ENCODE measurements at places on chromosomes 16 and 17. TPM values are rescaled to one million over a fixed set of nuclear protein-coding genes. Genes with fewer than 3 reads are reported as not detected.
A peak's percentile ranks its signal among the peaks of the same experiment; 100 is the strongest.

- no peak overlapping the region for H3K4me3 ChIP-seq
- no peaks in the 10 kb centered on the region for H3K27me3 ChIP-seq
- peaks cover 36% of the 10 kb centered on the region for H3K4me1 ChIP-seq
- no peaks in the 10 kb centered on the region for H3K36me3 ChIP-seq
- no peak overlapping the region for H3K27ac ChIP-seq
These were observed 38.2 kb upstream of the GSE1 start for GRCh38 chr16:85574672-85575475.

ZMYND15 gene
- 0.44 TPM for total RNA-seq

DNA sequence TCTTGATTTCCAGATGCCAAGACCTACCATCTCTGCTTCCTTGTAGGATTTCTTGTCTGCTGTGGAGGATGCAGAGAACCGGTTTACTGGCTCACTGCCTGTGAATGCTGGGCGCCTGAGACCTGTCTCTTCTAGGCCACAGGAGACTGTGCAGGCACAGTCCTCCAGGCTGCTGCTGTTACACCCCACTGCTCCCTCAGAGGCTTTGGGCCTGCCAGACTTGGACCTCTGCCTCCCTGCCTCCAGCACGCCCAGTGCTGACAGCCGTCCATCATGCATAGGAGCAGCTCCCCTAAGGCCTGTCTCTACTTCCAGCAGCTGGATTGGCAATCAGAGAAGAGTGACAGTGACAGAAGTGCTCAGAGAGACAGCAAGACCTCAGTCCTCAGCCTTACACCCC lies 6.1 kb downstream of the HROB start:
- no peak for DNase-seq
- no peaks in the 10 kb centered on the region for H3K27me3 ChIP-seq
- H3K4me1 ChIP-seq: no peaks in the 10 kb centered on the region
- no peaks in the 10 kb centered on the region for H3K36me3 ChIP-seq
- H3K27ac ChIP-seq: no peak overlapping the region

MAPT gene
- 2.1 TPM for total RNA-seq

GRCh38 chr17:48579471-48579759 lies 1.3 kb upstream of the HOXB4 start:
- H3K27ac ChIP-seq: no peak overlapping the region
- no peaks in the 10 kb centered on the region for H3K36me3 ChIP-seq
- peaks cover 14% of the 10 kb centered on the region for H3K27me3 ChIP-seq
- DNase-seq: no peak
- peaks cover 52% of the 10 kb centered on the region for H3K4me1 ChIP-seq

DNA sequence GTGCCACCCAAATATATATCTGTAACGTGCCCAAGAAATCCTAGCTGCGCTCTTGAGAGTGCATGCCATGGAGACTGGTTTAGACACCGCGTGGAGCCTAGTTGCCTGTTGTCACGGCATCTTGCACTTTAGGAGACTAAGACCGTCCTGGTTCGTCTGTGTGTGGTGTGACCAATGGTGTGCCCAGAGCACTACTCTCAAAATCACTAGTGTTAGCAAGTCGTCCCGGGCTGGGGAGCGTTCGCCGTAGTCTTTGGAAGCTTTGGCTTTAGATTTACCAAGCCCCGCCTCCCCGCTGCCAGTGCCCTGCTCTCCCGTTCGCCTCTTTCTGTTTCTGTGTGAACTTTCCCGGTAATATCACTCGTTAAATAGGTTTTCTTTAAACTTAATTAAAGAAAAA lies 27.0 kb downstream of the CLUH start:
- no peak for DNase-seq
- no peak overlapping the region for H3K4me3 ChIP-seq
- H3K27ac ChIP-seq: no peak overlapping the region
- peaks cover 44% of the 10 kb centered on the region for H3K36me3 ChIP-seq
- H3K27me3 ChIP-seq: no peaks in the 10 kb centered on the region
- peaks cover 12% of the 10 kb centered on the region for H3K4me1 ChIP-seq

RAB37 gene
- 25.9 TPM for total RNA-seq

HOXB4 gene
- total RNA-seq: 4.5 TPM

DNA sequence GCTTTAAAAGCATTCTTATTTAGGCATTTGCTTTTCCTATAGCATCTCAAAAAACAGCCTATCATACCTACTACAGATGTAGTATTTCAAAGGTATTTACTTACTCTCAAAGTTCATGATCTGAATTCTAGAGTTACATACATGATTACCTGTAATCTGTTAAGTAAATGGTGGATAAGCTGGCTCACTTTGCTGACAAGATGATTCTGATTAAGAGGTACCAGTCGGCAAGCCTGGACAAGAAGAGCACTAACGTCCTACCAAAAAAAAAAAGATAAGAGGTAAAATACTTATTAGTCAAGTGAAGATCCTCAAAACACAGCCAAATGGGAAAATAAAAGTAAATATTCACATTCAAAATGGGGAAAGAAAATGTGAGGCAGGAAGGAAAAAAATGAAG lies 2.7 kb downstream of the HEATR6 start:
- peaks cover 18% of the 10 kb centered on the region for H3K4me1 ChIP-seq
- peaks cover 36% of the 10 kb centered on the region for H3K36me3 ChIP-seq
- no peak for DNase-seq
- H3K27me3 ChIP-seq: no peaks in the 10 kb centered on the region

- peak overlapping the region; percentile 84 for H3K27ac ChIP-seq
- H3K27me3 ChIP-seq: no peaks in the 10 kb centered on the region
- peak overlapping the region; percentile 42 for H3K4me3 ChIP-seq
These were observed 9.3 kb downstream of the RIPOR1 start for GRCh38 chr16:67537636-67538591.

- no peaks in the 10 kb centered on the region for H3K36me3 ChIP-seq
- H3K27ac ChIP-seq: peak overlapping the region; percentile 97
- no peaks in the 10 kb centered on the region for H3K27me3 ChIP-seq
- peaks cover 89% of the 10 kb centered on the region for H3K4me1 ChIP-seq
These were observed 9.2 kb upstream of the TSPOAP1 start for GRCh38 chr17:58337600-58338453.

- no peaks in the 10 kb centered on the region for H3K27me3 ChIP-seq
- no peaks in the 10 kb centered on the region for H3K36me3 ChIP-seq
- H3K4me3 ChIP-seq: no peak overlapping the region
- no peak for DNase-seq
- no peaks in the 10 kb centered on the region for H3K4me1 ChIP-seq
- no peak overlapping the region for H3K27ac ChIP-seq
These were observed 23.5 kb downstream of the LGALS3BP start for GRCh38 chr17:78956254-78956653.

GAST gene
- total RNA-seq: not detected

GRCh38 chr16:10737068-10737625 lies 6.5 kb upstream of the NUBP1 start:
- no peaks in the 10 kb centered on the region for H3K36me3 ChIP-seq
- no peaks in the 10 kb centered on the region for H3K27me3 ChIP-seq
- peak; percentile 76 for DNase-seq
- H3K4me1 ChIP-seq: peaks cover 14% of the 10 kb centered on the region
- no peak overlapping the region for H3K4me3 ChIP-seq

DNA sequence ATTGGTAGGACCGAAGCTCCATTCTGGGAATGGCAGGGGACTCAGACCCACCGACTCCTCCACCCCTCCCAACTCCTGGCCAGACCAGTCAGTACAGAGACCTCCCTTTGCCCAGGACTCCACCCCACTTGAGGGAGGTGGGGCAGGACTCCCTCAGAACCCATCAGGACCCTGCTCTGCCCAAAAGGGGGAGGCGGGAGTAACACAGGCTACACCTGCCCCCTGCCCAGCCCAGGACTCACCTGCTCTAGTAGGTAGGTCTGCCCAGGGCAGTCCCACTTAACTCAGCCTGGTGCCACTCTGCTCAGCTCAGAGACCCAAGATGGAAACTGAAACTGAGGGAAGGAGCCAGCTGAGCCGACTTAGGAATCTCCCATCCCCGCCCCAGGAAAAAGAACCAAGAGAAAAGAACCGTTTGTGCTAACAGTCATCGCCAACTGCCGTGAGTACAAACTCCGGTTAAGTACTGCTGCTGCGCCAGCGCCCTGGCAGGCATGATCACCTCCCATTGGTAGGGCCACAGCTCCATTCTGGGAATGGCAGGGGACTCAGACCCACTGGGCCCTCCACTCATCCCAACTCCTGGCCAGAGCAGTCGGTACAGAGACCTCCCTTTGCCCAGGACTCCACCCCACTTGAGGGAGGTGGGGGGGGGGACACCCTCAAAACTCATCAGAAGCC lies 503 bp downstream of the DHX58 start:
- DNase-seq: peak; percentile 59
- H3K27me3 ChIP-seq: no peaks in the 10 kb centered on the region
- H3K27ac ChIP-seq: peak overlapping the region; percentile 88
- H3K4me3 ChIP-seq: peak overlapping the region; percentile 86
- H3K4me1 ChIP-seq: peaks cover 44% of the 10 kb centered on the region

CCL16 gene
- not detected for total RNA-seq

DNA sequence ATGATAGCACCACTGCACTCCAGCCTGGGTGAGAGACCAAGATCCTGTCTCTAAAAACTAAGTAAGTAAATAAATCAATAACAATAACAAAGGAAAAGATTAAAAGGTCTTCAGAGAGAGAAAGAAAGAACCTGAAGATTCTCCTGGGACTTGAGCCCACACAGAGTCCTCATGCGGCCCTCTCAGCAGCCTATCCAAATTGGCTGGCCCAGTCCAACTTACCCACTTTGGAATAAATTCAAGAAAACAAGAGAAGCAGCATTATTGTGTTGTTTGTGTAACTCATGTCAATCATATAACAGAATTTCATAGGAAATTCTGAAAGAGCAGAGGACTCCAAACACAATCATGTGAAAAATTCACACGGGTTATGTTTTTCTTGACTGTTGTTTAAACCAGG lies 3.8 kb downstream of the SLX4 start:
- H3K36me3 ChIP-seq: peaks cover 2% of the 10 kb centered on the region
- peaks cover 17% of the 10 kb centered on the region for H3K4me1 ChIP-seq
- H3K27ac ChIP-seq: no peak overlapping the region
- H3K4me3 ChIP-seq: no peak overlapping the region
- H3K27me3 ChIP-seq: no peaks in the 10 kb centered on the region

HAP1 gene
- total RNA-seq: 0.29 TPM

CES3 gene
- 0.61 TPM for total RNA-seq

PDILT gene
- total RNA-seq: not detected

- H3K27me3 ChIP-seq: peaks cover 18% of the 10 kb centered on the region
- H3K4me3 ChIP-seq: no peak overlapping the region
- no peak for DNase-seq
- H3K4me1 ChIP-seq: no peaks in the 10 kb centered on the region
- H3K36me3 ChIP-seq: no peaks in the 10 kb centered on the region
These were observed 16.5 kb upstream of the ZFHX3 start for GRCh38 chr16:73064212-73064993.

DNA sequence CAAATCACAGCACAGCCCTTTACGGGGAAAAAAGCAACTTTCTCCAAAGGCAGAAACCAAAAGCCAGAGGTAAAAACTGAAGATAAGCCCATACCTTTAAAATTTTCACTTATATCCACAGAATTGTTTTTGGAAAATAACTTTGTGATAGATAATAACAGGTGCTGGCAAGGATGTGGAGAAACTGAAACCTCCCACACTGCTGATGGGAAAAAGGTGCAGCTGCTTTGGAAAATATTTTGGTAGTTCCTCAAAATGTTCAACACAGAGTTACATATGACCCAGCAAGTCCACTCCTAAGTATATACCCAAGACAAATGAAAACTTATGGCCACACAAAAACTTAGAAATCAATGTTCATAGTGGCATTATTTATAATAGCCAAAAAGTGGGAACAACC lies 12.2 kb downstream of the EFTUD2 start:
- H3K4me3 ChIP-seq: no peak overlapping the region
- peaks cover 28% of the 10 kb centered on the region for H3K4me1 ChIP-seq
- peaks cover 52% of the 10 kb centered on the region for H3K36me3 ChIP-seq
- no peak for DNase-seq
- H3K27me3 ChIP-seq: no peaks in the 10 kb centered on the region

OTOP3 gene
- not detected for total RNA-seq

GRCh38 chr16:66662445-66663194 lies 33.9 kb downstream of the CMTM4 start:
- no peaks in the 10 kb centered on the region for H3K27me3 ChIP-seq
- no peaks in the 10 kb centered on the region for H3K36me3 ChIP-seq
- DNase-seq: no peak
- H3K4me1 ChIP-seq: no peaks in the 10 kb centered on the region

DNA sequence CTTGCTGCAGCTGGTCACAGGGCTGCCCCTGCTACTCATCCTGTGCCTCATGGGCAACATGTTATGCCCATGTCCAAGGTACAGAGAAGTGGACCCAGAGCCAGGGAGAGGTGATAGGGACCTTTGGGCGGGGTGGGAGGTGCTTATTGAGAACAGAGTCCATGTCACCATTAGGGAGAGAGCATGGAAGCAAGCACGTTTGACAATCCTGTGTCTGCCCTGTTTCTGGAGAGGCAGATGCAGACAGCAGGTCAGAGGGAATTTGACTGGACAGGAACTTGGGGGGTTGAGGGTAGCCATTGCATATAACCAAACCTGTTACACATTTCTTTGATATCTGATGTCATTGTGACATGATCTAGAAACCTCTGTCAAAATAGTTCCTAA lies 14.3 kb upstream of the ARL4D start:
- DNase-seq: no peak
- no peak overlapping the region for H3K27ac ChIP-seq
- H3K4me1 ChIP-seq: peaks cover 13% of the 10 kb centered on the region
- no peaks in the 10 kb centered on the region for H3K36me3 ChIP-seq

DNA sequence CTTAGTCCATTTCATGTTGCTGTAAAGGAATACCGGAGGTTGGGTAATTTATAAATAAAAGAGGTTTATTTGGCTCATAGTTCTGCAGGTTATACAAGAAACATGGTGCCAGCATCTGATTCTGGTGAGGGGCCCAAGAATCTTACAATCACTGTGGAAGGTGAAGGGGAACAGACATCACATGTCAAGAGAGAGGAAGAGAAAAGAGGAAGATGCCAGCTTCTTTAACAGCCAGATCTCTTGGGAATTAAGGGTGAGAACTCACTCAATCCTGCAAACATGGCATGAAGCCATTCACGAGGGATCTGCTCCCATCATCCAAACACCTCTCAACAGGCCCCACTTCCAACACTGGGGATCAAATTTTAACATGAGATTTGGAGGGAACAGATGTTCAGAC lies 49.5 kb downstream of the BMERB1 start:
- H3K27ac ChIP-seq: no peak overlapping the region
- no peaks in the 10 kb centered on the region for H3K36me3 ChIP-seq
- no peak overlapping the region for H3K4me3 ChIP-seq
- H3K4me1 ChIP-seq: no peaks in the 10 kb centered on the region

GRCh38 chr16:12455287-12455798 lies 348.3 kb downstream of the CPPED1 start:
- H3K4me1 ChIP-seq: no peaks in the 10 kb centered on the region
- DNase-seq: no peak
- no peaks in the 10 kb centered on the region for H3K27me3 ChIP-seq
- no peak overlapping the region for H3K27ac ChIP-seq
- H3K4me3 ChIP-seq: no peak overlapping the region

- no peak overlapping the region for H3K4me3 ChIP-seq
- DNase-seq: no peak
- H3K27me3 ChIP-seq: no peaks in the 10 kb centered on the region
- no peak overlapping the region for H3K27ac ChIP-seq
- no peaks in the 10 kb centered on the region for H3K36me3 ChIP-seq
These were observed 3.7 kb upstream of the C16orf78 start for GRCh38 chr16:49369651-49370611.

DNA sequence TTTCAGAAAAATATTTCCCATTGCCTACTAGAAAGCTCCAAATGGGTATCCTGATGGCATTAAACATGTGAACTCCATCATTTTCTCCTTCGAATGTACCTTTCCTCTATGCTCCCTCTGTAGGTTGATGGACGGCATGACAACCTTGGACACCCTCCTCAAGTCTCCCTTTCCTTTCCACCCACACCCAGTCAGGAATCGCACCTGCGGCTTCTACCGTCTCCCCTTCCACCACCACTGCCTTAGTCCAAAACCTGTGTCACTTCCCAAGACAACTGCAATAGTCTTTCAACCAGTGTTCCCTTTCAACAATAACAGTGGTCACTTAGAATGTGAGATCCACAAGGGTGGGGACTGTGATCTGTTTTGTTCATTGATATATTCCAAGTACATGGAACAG lies 233.1 kb upstream of the AXIN2 start:
- no peaks in the 10 kb centered on the region for H3K4me1 ChIP-seq
- H3K36me3 ChIP-seq: no peaks in the 10 kb centered on the region

KRT40 gene
- not detected for total RNA-seq

All from CD4-positive, alpha-beta memory T cell (primary cell).